ENCODE measurements at places on chromosomes 12 and 14.
A peak's percentile ranks its signal among the peaks of the same experiment; 100 is the strongest.

DNA sequence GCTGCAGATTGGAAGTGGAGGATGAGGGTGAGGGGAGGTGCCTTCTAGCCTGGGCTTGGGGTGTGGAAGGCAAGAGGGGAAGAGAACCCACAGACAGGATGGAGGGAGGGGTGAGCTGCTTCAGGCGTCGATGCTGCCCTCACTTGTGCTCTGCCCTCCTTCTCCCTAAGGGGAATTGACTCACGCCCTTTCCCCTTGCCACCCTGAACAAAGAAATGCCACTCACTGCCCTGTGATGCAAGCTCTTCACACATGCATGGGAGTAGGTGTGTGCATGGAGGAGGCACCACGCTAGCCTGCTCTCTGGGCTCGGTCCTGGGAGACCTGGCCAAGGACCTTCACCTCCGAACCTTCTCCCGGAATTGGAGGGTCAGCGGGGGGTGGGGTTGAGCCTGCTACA is 35.7 kb upstream of the PRMT8 start:
- DNase-seq = no peak

DNA sequence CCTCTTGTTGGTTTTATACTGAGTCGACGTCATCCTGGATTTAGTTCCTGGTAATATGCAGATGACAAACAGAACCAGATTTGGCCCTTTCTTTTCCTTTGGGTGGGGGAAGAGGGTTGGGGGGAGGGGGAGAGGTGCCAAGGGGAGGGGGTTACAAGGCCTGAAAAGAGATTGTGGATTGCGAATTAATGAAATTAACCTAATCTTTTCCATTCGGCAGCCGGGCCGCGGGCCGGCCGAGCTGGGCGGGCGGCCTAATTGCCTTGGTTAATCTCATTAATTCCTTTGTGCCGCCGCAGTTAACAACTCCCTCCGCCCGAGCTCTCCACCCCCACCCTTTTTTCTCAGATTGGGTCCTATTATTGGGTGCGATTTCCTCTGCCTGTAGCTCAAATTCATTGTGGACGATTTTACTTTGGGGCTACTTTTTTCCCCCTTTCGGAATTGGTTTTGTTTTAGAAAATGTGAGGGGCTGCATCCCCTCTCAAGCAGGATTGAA is 387 bp upstream of the GSC start:
- DNase-seq = no peak

GRCh38 chr14:73025544-73025943 is 1.4 kb downstream of the ZFYVE1 start:
- DNase-seq = no peak

- no peak for DNase-seq
Measured at GRCh38 chr12:3461391-3461790, 29.6 kb upstream of the PRMT8 start.

- no peak for DNase-seq
Measured at GRCh38 chr12:90020014-90020413, 311.4 kb upstream of the ATP2B1 start.

- DNase-seq = no peak
Measured at GRCh38 chr14:54786838-54787237, 115.8 kb downstream of the GCH1 start.

DNA sequence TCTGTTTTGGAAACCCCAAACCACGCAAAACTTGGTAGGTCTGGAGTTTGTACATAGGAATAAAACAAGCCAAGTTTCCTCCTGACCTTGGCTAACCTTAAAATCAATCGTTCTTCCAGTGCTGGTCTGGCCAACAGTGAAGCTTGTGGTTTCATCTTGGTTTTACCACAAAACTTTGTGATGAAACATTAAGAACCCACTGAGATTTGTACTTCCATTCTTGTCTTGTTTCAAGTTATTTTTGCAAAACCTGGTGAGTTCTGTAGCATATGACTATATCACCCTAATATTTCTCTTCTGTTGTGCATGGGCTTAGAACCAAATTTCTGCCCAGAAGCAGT is 26.4 kb downstream of the SIX1 start:
- DNase-seq = no peak

DNA sequence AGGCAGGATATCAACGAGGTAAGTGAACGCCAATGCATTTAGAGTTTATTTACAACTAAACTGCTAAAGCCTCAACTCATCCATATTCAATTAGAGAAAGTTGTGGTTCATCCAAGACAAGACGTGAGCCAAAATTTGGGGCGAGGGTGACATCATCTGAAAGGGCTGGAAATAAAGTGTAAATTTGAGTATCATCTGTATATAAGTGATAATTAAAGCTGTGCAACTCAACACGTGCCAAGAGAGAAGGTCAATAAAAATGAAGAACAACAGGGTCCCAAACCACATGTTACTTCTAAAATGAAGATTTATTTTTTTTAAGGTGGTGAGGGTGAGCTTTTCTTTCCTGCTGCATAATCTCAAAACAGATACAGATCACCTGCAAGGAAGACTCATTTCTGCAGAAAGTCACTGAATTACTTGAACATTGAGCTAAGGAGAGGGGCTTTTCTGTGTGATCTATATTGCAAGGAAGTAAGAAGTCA is 203.6 kb downstream of the EFCAB11 start:
- DNase-seq = no peak

GRCh38 chr14:31726337-31726736 is 165.1 kb downstream of the NUBPL start:
- DNase-seq = no peak

DNA sequence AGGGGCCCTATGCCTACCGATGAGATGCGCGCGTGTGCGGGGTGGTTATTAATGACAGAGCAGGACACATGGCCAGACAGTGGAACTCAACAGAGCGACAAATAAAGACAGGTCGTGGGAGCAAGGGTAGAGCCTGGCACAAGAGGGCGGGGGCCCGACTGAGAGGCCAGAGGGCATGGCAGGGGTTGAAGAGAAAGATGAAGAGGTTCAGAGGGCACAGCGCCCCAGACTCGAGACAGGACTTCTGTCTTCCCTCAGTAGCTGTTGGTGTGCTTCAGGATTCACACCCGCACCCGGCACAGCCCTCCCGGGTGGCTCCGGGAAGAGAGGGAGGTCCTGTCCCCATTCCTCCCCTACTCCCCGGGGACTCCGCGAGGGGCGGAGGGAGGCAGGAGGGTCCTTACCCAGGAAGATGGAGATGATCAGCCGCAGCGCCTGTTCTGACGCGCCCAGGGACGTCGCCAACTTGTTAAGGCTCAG is 366 bp downstream of the LPCAT3 start:
- no peak for DNase-seq

DNA sequence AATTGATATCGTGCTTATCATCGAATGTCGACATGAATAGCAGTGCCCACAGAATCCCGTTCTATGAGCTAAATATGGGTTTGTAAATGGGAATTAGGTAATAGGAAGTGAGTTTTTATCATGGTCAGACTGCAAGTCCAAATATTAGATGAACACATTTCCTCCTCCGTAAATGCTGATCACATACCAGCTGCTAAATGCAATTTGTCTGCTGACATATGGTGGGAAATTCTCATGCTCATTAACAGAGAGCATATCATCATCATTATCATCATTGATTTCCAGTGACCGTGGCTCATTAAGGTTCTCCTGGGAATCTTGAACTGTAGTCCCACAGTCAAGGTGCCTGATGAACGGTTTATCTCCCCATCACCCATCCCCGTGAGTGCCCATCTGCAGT is 998.8 kb upstream of the TMEM132C start:
- DNase-seq = no peak

GRCh38 chr12:89384807-89385206 is 32.5 kb upstream of the DUSP6 start:
- no peak for DNase-seq

- peak; percentile 32 for DNase-seq
Measured at GRCh38 chr14:68628605-68629310, 164.1 kb downstream of the ZFP36L1 start.

GRCh38 chr12:88736031-88736430 is 155.8 kb upstream of the KITLG start:
- no peak for DNase-seq

GRCh38 chr12:57590864-57591781 is at the start of gene PIP4K2C:
PIP4K2C (plus strand) TSS chr12:57591192; CDS start chr12:57591290, 98 bp downstream.
- peak; percentile 81 for DNase-seq

DNA sequence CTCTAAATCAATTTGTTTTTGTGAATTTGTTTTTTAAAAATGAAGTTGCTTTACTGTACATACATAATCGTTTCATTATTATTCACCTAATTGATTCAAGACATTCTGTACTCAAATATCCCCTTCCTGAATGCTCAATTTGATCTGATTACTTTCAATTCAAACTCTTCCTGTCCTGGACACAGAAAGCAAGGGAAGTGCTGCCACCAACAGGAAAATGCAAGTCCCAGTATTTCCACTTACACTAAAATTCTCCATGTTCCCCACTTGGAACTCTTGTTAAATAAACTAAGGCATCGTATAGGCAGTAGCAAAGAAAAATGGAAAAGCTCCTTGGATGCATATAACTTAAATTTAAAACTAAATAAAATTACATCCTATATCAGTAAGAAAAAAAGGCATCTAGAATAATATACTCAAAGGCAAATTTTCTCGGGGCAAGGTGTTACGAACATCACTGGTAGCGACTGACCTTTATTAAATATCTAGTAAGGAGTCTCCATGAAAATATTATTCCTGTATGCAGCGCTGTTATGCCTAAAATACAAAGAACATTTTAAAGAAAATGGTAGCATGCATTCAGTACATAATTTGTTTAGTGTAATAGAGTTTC is 72.0 kb upstream of the DBX2 start:
- DNase-seq = no peak

- no peak for DNase-seq
Measured at GRCh38 chr14:70359076-70359424, 433 bp downstream of the COX16 start.

- no peak for DNase-seq
Measured at GRCh38 chr12:46808955-46809697, 16.7 kb downstream of the SLC38A4 start.

- DNase-seq = no peak
Measured at GRCh38 chr14:64147126-64147790, 146.9 kb downstream of the ESR2 start.

GRCh38 chr12:55818886-55819285 is 1.0 kb downstream of the ORMDL2 start:
- no peak for DNase-seq

- no peak for DNase-seq
Measured at GRCh38 chr12:116922194-116922897, 11.6 kb downstream of the FBXW8 start.

DNA sequence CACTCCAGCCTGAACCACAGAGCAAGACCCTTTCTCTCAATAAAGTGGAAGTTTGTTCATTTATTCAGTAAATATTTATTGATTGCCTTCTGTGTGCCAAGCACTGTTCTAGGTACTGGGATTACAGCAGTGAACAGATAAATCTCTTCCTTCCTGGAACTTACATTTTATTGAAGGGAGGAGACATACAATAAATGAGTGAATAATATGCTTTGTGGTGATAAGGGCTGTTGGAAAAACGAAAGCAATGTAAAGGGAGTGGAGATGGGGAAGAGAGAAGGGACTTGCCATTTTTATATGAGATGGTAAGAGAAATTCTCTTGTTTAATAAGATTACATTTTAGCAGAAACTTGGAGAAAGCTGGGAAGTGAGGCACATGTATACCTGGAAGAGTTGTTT is 1.6 kb downstream of the GSKIP start:
- no peak for DNase-seq

DNA sequence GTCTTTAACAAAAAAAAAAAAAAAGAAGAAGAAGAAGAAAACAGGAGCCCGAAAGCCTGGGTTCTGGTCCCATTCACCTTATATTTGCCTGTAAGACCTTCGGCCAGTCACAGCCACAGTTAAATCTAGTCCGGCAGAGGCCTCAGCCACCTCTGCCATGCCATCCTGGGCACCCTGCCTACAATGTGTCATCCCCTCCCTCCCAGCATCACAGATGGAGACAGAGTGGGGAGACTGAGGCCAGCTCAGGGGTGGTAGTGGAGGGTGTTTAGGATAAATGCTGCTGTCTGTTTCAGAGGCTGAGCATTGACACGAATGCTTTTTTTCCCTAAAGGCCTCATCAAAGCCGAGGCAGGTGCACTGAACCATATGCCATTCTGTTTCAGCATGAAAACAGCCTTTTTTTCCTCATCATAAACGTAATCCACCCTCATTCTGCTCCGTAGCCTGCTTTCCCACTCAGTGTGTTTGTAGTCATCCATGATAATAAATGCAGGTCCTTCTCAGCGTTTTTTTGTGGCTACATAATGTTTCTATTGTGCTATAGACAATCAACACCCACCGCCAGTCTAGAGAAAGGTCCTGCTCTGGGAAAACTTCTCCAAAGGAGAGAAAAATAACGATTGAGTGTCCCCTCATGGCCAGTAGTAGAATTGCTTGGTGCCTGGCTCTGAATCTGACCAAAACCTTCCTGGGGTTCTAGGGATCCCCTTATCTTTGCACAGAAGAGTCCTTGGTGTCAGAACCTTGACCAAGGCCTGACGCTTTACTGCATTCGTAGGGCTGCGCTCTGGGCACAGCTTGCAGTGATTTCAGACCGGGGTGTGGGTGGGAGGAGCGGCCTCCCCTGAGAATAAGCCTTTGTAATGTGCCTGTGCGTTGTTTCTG is 41.1 kb upstream of the TSPAN9 start:
- no peak for DNase-seq

DNA sequence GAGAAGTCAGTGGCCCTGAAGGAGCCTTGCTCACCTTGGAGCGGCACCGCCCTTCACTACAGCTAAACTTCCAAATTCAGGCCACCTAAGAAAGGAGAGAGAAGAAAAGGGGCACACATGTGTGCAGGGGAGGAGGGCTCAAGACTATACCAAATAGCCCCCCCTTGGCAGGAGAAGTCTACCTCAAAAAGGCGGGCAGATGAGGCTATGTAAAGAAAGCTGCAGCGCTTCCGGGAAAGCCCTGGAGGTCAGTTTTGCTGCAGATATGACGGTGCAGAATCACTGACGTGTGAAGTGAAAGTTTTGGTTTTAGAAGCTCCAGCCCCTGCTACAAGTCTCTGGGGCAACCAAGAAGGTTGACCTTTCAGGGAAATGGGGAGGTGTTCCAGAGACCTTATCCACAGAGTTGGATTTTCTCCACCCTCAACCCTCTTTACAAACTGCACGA is 48.2 kb upstream of the PNMA1 start:
- no peak for DNase-seq

- DNase-seq = no peak
Measured at GRCh38 chr12:78375461-78375860, 489.1 kb upstream of the SYT1 start.

- DNase-seq = no peak
Measured at GRCh38 chr14:24976602-24977001, 73.3 kb downstream of the STXBP6 start.

GRCh38 chr12:81039231-81039630 is 38.6 kb upstream of the ACSS3 start:
- DNase-seq = no peak

- DNase-seq = no peak
Measured at GRCh38 chr14:58367296-58367695, 28.4 kb upstream of the TOMM20L start.

GRCh38 chr14:89117012-89117411 is 292.6 kb downstream of the TTC8 start:
- no peak for DNase-seq

GRCh38 chr12:22272335-22273151 is 62.0 kb downstream of the ST8SIA1 start:
- no peak for DNase-seq

- DNase-seq = no peak
Measured at GRCh38 chr12:112140728-112141127, 15.4 kb downstream of the TRAFD1 start.

Measured in naive thymus-derived CD8-positive, alpha-beta T cell (primary cell).